ENCODE measurements at places on chromosomes 11 and 22.

DNA sequence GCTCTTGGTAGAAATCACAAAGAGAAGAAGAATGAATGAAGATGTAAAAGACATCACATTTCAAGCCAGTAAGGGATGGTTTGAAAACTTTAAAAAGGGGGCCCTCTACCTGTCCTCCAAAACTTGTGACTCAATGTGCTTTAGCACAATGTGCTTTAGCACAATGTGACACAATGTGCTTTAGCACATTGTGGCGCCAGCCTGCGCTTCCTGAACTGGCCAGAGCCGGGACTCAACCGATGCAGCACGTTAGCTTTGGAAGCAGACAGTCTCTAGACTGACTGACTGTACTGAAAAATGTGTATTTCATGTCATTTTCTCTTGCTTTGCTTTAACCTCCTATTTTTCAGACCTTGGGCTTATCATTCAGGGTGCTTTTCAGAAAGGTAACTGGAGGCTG, 63.5 kb downstream of the FAM83F start:
- peaks cover 5% of the 10 kb centered on the region for H3K4me1 ChIP-seq
- no peaks in the 10 kb centered on the region for H3K36me3 ChIP-seq
- DNase-seq, result no peak

GRCh38 chr11:134124660-134125451, 56.0 kb downstream of the JAM3 start:
- no peaks in the 10 kb centered on the region for H3K36me3 ChIP-seq
- no peaks in the 10 kb centered on the region for H3K27me3 ChIP-seq
- peaks cover 18% of the 10 kb centered on the region for H3K4me1 ChIP-seq
- peak overlapping the region; percentile 43 for H3K27ac ChIP-seq
- H3K4me3 ChIP-seq, result peak overlapping the region; percentile 6

- DNase-seq, result no peak
- no peaks in the 10 kb centered on the region for H3K27me3 ChIP-seq
Measured at GRCh38 chr11:107505647-107506225, 48.1 kb upstream of the CWF19L2 start.

- no peaks in the 10 kb centered on the region for H3K27me3 ChIP-seq
- peak; percentile 69 for DNase-seq
- no peaks in the 10 kb centered on the region for H3K36me3 ChIP-seq
- no peak overlapping the region for H3K4me3 ChIP-seq
- H3K27ac ChIP-seq, result no peak overlapping the region
Measured at GRCh38 chr11:10460611-10461275, 5.7 kb downstream of the AMPD3 start.

DNA sequence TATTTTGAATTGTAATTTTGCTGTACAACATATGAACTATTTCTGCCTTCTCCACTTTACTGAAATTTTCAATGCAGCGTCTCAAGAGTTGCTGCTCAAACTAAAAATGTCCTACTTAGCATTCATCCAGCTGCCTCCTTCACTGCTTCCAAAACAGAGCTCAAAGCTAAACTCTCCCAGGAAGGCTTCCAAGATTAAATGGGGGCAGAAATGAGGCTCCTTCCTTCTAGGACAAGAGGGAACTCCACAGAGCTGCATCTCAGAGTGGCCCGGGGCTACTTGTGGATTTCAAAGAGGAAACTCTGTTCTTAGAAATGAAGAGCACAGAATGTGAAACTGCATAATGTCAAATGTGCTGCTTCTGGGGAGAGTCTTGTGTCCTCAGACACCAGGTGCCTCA, 295.9 kb upstream of the NCAM1 start:
- H3K4me3 ChIP-seq, result no peak overlapping the region
- H3K27ac ChIP-seq, result no peak overlapping the region
- H3K27me3 ChIP-seq, result no peaks in the 10 kb centered on the region
- no peaks in the 10 kb centered on the region for H3K36me3 ChIP-seq
- no peaks in the 10 kb centered on the region for H3K4me1 ChIP-seq

DNA sequence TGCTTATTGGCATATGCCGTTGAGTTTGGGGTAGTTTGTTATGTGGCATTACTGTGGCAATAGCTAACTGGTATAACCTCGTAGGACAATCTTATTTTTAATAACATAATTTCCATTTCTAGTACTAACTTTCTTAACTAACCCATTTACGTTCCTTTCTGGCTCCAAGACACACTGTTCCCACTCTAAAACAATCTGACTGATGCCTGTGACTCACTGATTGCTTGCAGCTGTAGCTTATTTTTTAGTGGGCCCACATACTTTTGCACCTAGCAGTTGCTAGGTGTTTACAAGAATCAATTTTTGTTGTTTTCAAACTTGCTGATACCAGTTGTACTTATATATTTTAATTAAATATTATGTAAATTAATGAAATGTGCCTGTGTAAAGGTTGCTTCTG, 52.2 kb downstream of the FAT3 start:
- no peak overlapping the region for H3K27ac ChIP-seq
- no peak overlapping the region for H3K4me3 ChIP-seq
- no peaks in the 10 kb centered on the region for H3K4me1 ChIP-seq
- H3K36me3 ChIP-seq, result no peaks in the 10 kb centered on the region
- no peak for DNase-seq
- H3K27me3 ChIP-seq, result no peaks in the 10 kb centered on the region

DNA sequence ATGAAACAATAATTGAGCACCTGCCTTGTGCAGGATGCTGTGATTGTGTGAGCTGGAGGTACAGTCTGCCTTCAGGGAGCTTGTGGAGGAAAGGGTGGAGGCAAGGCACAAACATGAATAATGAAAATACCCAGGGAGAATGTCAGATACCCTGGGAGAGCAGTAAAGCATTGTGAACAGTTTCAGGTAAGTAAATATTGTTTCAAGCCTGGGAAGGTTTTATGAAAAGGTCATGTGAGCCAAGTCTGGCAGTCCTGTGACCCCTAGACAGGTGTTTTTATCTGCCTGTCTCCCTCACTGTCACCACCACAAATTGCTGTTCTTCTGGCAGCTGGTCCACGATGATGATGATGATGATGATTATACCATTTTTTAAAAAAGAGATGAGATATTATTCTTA, 32.0 kb downstream of the SPECC1L start:
- no peaks in the 10 kb centered on the region for H3K27me3 ChIP-seq
- H3K4me1 ChIP-seq, result peaks cover 15% of the 10 kb centered on the region
- H3K27ac ChIP-seq, result no peak overlapping the region
- H3K4me3 ChIP-seq, result no peak overlapping the region

DNA sequence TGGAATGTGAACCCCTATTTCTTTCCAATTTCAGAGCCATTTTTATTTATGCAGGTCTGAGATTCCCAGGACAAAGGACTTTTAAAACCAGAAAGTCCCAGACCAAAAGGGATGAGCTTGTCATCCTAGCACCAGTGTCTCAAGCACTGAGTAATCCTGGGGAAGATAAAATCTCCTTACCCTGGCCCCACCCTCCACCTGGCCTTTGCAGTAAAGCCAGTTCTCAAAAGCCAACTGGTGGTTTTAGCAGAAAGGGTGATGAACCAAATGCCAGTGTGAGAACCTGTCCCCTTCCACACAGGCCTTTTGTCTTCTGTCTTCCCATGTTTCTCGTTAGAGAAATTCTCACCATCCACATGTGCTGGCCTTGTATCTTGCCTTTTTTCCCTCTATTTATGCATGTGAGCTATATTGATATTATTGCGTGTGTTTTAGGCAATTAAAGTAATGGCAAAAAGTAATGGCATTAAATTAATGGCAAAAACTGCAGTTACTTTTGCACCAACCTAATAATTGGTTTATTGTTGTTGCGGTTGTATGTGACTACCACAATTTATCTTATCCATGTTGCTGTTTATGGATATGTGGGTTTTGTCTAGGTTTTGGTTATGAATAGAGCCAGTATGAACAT, 191.3 kb downstream of the MYO18B start:
- no peak overlapping the region for H3K27ac ChIP-seq
- DNase-seq, result no peak
- no peaks in the 10 kb centered on the region for H3K36me3 ChIP-seq
- H3K4me3 ChIP-seq, result no peak overlapping the region
- no peaks in the 10 kb centered on the region for H3K27me3 ChIP-seq

GRCh38 chr22:36590441-36591056, 61.6 kb upstream of the EIF3D start:
- no peaks in the 10 kb centered on the region for H3K27me3 ChIP-seq
- H3K4me3 ChIP-seq, result no peak overlapping the region
- H3K4me1 ChIP-seq, result peaks cover 3% of the 10 kb centered on the region
- H3K36me3 ChIP-seq, result no peaks in the 10 kb centered on the region
- no peak for DNase-seq
- no peak overlapping the region for H3K27ac ChIP-seq

- H3K4me1 ChIP-seq, result no peaks in the 10 kb centered on the region
- H3K4me3 ChIP-seq, result no peak overlapping the region
- H3K27ac ChIP-seq, result no peak overlapping the region
- no peaks in the 10 kb centered on the region for H3K27me3 ChIP-seq
- H3K36me3 ChIP-seq, result no peaks in the 10 kb centered on the region
Measured at GRCh38 chr22:27705408-27706080, 96.0 kb downstream of the MN1 start.

DNA sequence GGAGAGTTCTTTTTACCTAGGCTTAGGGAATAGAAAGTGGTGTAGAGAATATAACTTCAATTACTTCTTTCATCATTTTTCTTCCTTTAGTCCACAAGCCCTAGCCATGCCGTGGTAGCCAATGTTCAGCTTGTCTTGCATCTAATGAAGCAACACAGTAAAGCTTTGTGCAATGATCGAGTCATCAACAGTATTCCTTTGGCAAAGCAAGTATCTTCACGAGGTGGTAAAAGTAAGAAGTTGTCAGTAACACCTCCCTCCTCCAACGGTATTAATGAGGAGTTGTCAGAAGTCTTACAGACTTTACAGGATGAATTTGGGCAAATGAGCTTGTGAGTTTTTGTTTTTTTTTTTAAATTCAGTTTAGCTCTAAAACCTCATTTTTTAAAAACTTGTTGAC, 37.4 kb downstream of the CEP57 start:
- no peaks in the 10 kb centered on the region for H3K27me3 ChIP-seq
- no peak overlapping the region for H3K4me3 ChIP-seq
- no peak overlapping the region for H3K27ac ChIP-seq
- no peak for DNase-seq

DNA sequence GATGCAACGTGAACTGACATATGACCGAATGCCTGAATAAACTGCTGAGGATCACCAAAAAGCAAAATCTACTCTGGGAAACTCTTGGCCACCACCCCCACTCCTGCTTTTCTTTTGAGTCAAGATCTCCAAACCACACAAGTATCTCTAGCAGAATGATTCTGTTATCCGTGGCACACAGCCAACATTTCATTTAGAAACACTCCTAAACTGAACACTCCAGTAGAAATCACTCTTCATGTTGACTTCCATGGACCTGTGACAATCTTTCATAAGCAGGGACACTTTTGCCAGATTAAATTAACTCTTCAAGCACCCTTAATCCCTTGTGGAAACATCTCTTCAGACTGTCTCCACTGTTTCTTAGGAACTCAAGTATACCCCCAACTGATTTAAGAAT, 44.4 kb downstream of the VSIG10L2 start:
- H3K27me3 ChIP-seq, result no peaks in the 10 kb centered on the region
- no peak overlapping the region for H3K4me3 ChIP-seq

GRCh38 chr11:27084518-27084917, 43.9 kb downstream of the BBOX1 start:
- H3K36me3 ChIP-seq, result no peaks in the 10 kb centered on the region
- no peak for DNase-seq
- H3K27me3 ChIP-seq, result no peaks in the 10 kb centered on the region
- no peak overlapping the region for H3K27ac ChIP-seq
- no peak overlapping the region for H3K4me3 ChIP-seq

- no peaks in the 10 kb centered on the region for H3K27me3 ChIP-seq
- DNase-seq, result peak; percentile 56
- no peak overlapping the region for H3K4me3 ChIP-seq
- H3K4me1 ChIP-seq, result no peaks in the 10 kb centered on the region
Measured at GRCh38 chr11:118010738-118011461, 24.7 kb downstream of the IL10RA start.

GRCh38 chr11:2913776-2914175, 15.4 kb downstream of the PHLDA2 start:
- no peak overlapping the region for H3K27ac ChIP-seq
- DNase-seq, result no peak
- no peaks in the 10 kb centered on the region for H3K36me3 ChIP-seq

DNA sequence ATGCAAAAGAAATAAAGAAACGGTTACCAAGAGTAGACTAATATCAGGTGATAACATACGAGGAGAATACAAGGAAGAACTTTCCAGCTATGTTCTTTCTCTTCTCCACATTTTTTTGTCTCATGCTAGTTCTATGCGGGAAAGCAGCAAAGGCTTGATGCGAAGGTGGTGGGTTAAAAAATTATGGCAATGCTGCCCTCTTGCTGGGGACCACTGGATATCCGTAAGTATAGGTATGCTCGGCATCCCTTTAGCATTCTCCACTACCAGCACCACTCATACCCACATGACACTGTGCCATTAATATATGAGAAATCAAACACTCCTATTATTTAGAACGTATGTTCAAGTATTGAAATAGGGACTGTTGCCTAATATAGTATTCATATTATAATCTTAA, 776.4 kb downstream of the LRRC4C start:
- H3K4me1 ChIP-seq, result no peaks in the 10 kb centered on the region
- no peak overlapping the region for H3K27ac ChIP-seq
- H3K4me3 ChIP-seq, result no peak overlapping the region
- H3K27me3 ChIP-seq, result no peaks in the 10 kb centered on the region

GRCh38 chr11:88398372-88398771, 60.8 kb upstream of the CTSC start:
- DNase-seq, result no peak
- H3K27me3 ChIP-seq, result no peaks in the 10 kb centered on the region
- H3K36me3 ChIP-seq, result no peaks in the 10 kb centered on the region
- no peak overlapping the region for H3K4me3 ChIP-seq

- H3K27ac ChIP-seq, result no peak overlapping the region
- H3K4me1 ChIP-seq, result no peaks in the 10 kb centered on the region
- DNase-seq, result no peak
- no peaks in the 10 kb centered on the region for H3K36me3 ChIP-seq
- H3K4me3 ChIP-seq, result no peak overlapping the region
Measured at GRCh38 chr11:98940913-98941312, 79.8 kb upstream of the CNTN5 start.

DNA sequence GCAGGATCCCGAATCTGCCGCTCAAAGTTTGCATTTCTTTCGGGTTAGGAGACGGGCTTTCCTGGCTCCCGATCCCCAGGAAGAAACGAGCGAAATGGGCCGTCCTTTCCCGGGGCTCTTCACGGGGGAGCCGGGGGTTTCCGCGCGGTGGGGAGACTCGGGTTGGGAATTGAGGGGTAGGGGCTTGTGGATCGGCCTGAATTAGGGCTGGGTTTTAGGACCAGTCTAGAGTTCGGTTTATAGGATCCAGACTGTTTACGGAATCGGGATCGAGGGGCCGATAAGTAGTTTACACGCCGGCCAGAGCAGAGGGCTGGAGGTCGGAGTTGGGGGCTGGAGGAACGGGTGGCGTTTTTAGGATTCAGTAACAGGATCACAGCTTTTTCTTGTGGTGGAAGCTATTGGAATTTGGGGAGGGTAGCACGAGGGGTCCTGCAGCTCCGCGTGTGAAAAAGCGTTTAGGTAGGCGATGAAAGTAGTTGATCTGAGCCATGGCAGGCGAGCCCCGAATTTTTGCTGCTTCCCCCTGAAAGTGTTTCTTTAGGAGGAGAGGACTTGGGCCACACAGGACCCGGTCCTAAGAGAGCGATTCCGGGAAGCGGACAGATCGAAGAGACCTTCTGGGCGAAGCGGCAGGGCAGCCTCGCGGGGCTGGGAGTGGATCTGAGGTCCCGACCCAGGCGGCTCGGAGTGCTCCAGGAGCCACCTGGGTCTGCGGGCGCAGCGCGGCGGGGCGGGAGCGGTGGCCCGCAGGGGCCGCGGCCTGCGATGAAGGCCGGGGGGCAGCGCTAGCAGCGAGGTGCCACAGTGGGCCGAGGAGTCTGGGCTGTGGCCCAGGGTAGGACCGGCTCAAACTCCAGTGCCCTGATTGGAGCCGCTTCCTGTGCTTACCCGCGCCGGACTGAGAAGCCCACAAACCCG, 1.6 kb downstream of the PKNOX2 start:
- H3K4me3 ChIP-seq, result peak overlapping the region; percentile 61
- peaks cover 28% of the 10 kb centered on the region for H3K4me1 ChIP-seq
- peak overlapping the region; percentile 93 for H3K27ac ChIP-seq
- H3K27me3 ChIP-seq, result no peaks in the 10 kb centered on the region
- H3K36me3 ChIP-seq, result no peaks in the 10 kb centered on the region
